ENCODE measurements at places on chromosomes 7 and 10. TPM values are rescaled to one million over a fixed set of nuclear protein-coding genes. Genes with fewer than 3 reads are reported as not detected.

CNNM1 gene
- not detected for total RNA-seq

KIAA1217 gene
- 27.3 TPM for total RNA-seq

SLC26A3 gene
- not detected for total RNA-seq

LEP gene
- not detected for total RNA-seq

IFIT1B gene
- total RNA-seq, result not detected

LIPM gene
- not detected for total RNA-seq

STRIP2 gene
- total RNA-seq, result 5.8 TPM

LGI1 gene
- total RNA-seq, result not detected

DHTKD1 gene
- total RNA-seq, result 12.0 TPM

SLC26A5 gene
- not detected for total RNA-seq

PDSS1 gene
- total RNA-seq, result 4.7 TPM

PLEKHA8 gene
- 13.3 TPM for total RNA-seq

PCDH15 gene
- not detected for total RNA-seq

AGBL3 gene
- total RNA-seq, result 2.5 TPM

LRGUK gene
- total RNA-seq, result 0.34 TPM

ASB15 gene
- not detected for total RNA-seq

GNAI1 gene
- 20.0 TPM for total RNA-seq

ATG9B gene
- total RNA-seq, result 0.10 TPM

HOXA9 gene
- 36.1 TPM for total RNA-seq

RAB11FIP2 gene
- total RNA-seq, result 11.7 TPM

VCL gene
- total RNA-seq, result 240 TPM

MOGAT3 gene
- not detected for total RNA-seq

SLC13A4 gene
- total RNA-seq, result not detected

ELAPOR2 gene
- total RNA-seq, result 61.3 TPM

ZNF804B gene
- total RNA-seq, result not detected

SPAM1 gene
- not detected for total RNA-seq

SRRM3 gene
- total RNA-seq, result 0.23 TPM

MMRN2 gene
- total RNA-seq, result 243 TPM

TEX47 gene
- not detected for total RNA-seq

NME8 gene
- total RNA-seq, result not detected

PRRT4 gene
- not detected for total RNA-seq

HTR5A gene
- total RNA-seq, result not detected

CREB5 gene
- 28.7 TPM for total RNA-seq

ARHGEF35 gene
- not detected for total RNA-seq

ATOH7 gene
- not detected for total RNA-seq

HABP2 gene
- total RNA-seq, result 0.48 TPM

EEPD1 gene
- 6.2 TPM for total RNA-seq

WDR37 gene
- 12.5 TPM for total RNA-seq

THSD7A gene
- total RNA-seq, result 31.6 TPM

SUN1 gene
- total RNA-seq, result 154 TPM
